ENCODE measurements at places on chromosomes 1 and 21. TPM values are rescaled to one million over a fixed set of nuclear protein-coding genes. Genes with fewer than 3 reads are reported as not detected.

GRCh38 chr1:196773713-196774112 is 927 bp upstream of the CFHR3 start:
- no peak for DNase-seq
- H3K4me3 ChIP-seq, result no peak overlapping the region

GRCh38 chr1:73832276-73833181 is 365.4 kb downstream of the LRRIQ3 start:
- no peaks in the 10 kb centered on the region for H3K36me3 ChIP-seq
- no peak for DNase-seq

- H3K4me3 ChIP-seq, result no peak overlapping the region
- H3K36me3 ChIP-seq, result no peaks in the 10 kb centered on the region
- peaks cover 22% of the 10 kb centered on the region for H3K4me1 ChIP-seq
- no peak overlapping the region for H3K27ac ChIP-seq
- DNase-seq, result no peak
Measured at GRCh38 chr1:206896261-206896660, 982 bp upstream of the IL24 start.

DNA sequence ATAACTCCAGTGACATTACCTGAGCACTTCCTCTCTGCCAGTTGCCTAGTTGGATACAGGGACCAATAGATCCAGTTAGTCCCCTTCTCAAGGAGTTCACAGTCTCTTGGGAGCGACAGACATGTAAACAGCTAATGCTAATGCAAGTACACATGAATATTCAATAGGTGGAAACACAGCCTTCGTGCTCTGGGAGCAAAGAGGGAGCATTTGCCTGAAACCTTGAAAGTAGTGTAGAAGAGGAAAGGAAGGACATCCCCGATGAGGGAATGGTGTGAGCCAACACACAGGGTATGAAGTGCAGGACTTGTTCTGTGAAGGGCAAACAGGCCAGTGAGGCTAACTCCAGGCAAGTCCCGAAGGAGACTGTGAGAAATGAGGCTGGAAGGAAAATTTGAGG is 3.8 kb upstream of the TMEM222 start:
- H3K4me1 ChIP-seq, result peaks cover 16% of the 10 kb centered on the region
- H3K36me3 ChIP-seq, result peaks cover 5% of the 10 kb centered on the region
- no peaks in the 10 kb centered on the region for H3K27me3 ChIP-seq
- DNase-seq, result no peak
- H3K4me3 ChIP-seq, result no peak overlapping the region

DNA sequence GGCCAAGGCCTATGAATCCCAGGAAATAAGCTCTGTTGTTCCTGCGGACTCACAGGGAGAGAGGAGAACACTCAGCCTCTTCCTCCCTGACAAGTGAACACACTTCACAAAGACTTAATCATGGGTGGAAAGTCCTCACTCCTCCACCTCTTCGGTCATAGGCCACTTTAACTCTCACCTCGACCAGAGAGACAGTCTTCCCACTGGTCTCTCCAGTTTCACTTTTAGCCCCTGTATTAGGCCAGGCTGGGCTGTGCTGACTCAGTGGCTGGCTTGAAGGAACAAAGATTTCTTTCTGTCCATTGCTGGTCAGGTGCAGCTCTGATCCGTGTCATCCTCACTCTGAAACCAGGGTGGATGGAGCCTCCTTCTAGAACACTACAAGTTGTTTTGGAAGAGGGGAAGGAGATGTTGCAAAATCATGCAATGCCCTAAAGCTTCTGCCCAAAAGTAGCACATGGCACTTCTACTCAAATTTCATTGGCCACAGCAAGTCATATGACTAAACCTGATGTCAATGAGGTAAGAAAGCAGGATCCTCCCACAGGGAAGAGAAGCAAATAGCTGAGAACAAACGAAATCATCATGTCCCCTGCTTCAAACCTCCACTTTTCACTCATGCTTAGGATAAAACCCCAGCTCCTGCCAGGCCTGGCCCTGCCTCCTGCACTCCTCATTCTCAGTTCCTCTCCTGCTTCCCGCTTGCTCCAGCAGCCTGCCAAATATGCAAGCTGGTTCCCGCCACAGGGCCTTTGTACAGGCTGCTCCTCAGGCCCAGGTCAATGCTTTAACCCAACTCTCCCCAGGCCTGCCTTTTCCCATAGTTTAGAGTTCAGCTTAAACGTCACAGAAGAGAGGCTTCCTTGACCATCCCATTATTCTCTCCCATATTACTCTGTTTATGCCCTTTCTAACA is 150.5 kb upstream of the RUNX3 start:
- peaks cover 5% of the 10 kb centered on the region for H3K36me3 ChIP-seq
- no peaks in the 10 kb centered on the region for H3K27me3 ChIP-seq
- DNase-seq, result no peak

- no peaks in the 10 kb centered on the region for H3K27me3 ChIP-seq
- no peak overlapping the region for H3K27ac ChIP-seq
- H3K4me1 ChIP-seq, result no peaks in the 10 kb centered on the region
- H3K36me3 ChIP-seq, result no peaks in the 10 kb centered on the region
- no peak for DNase-seq
- no peak overlapping the region for H3K4me3 ChIP-seq
Measured at GRCh38 chr1:203663294-203663693, 36.7 kb downstream of the ATP2B4 start.

GRCh38 chr1:220182111-220182510 is 88.2 kb downstream of the IARS2 start:
- no peak for DNase-seq
- H3K4me3 ChIP-seq, result no peak overlapping the region
- H3K27me3 ChIP-seq, result no peaks in the 10 kb centered on the region
- H3K4me1 ChIP-seq, result no peaks in the 10 kb centered on the region
- no peak overlapping the region for H3K27ac ChIP-seq

- peaks cover 27% of the 10 kb centered on the region for H3K36me3 ChIP-seq
- no peak overlapping the region for H3K4me3 ChIP-seq
- H3K27ac ChIP-seq, result no peak overlapping the region
Measured at GRCh38 chr1:93143136-93143535, 37.1 kb downstream of the TMED5 start.

GRCh38 chr1:31376375-31377134 is 3.7 kb upstream of the FABP3 start:
- H3K27me3 ChIP-seq, result peaks cover 15% of the 10 kb centered on the region
- DNase-seq, result no peak
- H3K4me3 ChIP-seq, result no peak overlapping the region
- no peak overlapping the region for H3K27ac ChIP-seq

GRCh38 chr1:39971138-39971537 is 16.2 kb downstream of the MFSD2A start:
- H3K4me1 ChIP-seq, result peaks cover 8% of the 10 kb centered on the region
- peaks cover 51% of the 10 kb centered on the region for H3K36me3 ChIP-seq
- DNase-seq, result no peak
- no peaks in the 10 kb centered on the region for H3K27me3 ChIP-seq
- H3K27ac ChIP-seq, result no peak overlapping the region

GRCh38 chr1:41268154-41268770 is 26.2 kb upstream of the SCMH1 start:
- H3K27ac ChIP-seq, result no peak overlapping the region
- peaks cover 2% of the 10 kb centered on the region for H3K27me3 ChIP-seq
- DNase-seq, result peak; percentile 55
- H3K4me1 ChIP-seq, result peaks cover 4% of the 10 kb centered on the region
- no peak overlapping the region for H3K4me3 ChIP-seq

DNA sequence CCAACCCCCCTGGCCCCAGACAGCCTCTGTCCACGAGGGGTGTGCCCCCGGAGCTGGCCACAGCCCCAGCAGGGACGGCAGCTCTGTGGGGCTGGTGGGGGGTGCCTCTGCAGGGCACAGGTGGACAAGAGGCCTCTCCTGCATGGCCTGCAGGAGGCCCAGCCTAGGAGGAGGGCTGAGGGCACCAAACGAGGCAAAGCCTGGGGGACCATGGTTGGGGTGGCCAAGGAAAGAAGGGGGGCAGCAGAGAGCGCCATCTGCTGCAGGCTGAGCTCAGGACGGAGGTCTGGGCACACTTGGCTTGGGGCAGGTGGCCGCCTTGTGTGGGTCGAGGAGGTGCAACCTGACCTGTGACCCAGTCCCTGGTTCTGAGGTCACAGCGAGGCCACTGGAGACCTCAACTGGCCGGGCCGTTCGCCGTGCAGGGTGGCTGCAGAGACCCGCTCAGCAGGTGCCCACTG is 27.3 kb downstream of the RRP1 start:
- H3K4me3 ChIP-seq, result no peak overlapping the region
- H3K27ac ChIP-seq, result no peak overlapping the region
- no peaks in the 10 kb centered on the region for H3K36me3 ChIP-seq
- H3K4me1 ChIP-seq, result peaks cover 9% of the 10 kb centered on the region
- H3K27me3 ChIP-seq, result peaks cover 5% of the 10 kb centered on the region
- no peak for DNase-seq

GRCh38 chr1:213998785-213999184 is 11.0 kb downstream of the PROX1 start:
- H3K4me1 ChIP-seq, result no peaks in the 10 kb centered on the region
- peaks cover 3% of the 10 kb centered on the region for H3K27me3 ChIP-seq
- no peaks in the 10 kb centered on the region for H3K36me3 ChIP-seq
- DNase-seq, result no peak
- H3K4me3 ChIP-seq, result no peak overlapping the region

DNA sequence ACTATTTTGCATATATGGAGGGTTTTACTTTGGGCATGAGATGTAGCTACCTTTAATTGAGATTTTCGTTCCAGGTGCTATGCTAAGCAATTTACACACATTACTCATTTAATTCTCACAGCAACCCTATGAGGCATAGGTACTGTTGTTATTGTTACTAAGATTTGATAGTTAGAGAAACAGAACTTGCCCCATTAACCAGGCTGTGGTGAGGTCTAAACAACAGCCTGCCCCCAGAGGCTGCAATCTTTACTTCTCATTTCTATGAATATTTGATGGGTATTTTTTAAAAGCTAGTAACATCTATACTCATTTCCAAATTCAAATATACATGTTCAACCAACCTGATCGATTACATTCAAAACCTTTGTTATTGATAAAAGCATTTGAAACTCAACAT is 155.6 kb downstream of the GALNT2 start:
- no peak overlapping the region for H3K4me3 ChIP-seq
- H3K27me3 ChIP-seq, result no peaks in the 10 kb centered on the region
- no peak for DNase-seq
- H3K27ac ChIP-seq, result no peak overlapping the region
- peaks cover 40% of the 10 kb centered on the region for H3K4me1 ChIP-seq

DNA sequence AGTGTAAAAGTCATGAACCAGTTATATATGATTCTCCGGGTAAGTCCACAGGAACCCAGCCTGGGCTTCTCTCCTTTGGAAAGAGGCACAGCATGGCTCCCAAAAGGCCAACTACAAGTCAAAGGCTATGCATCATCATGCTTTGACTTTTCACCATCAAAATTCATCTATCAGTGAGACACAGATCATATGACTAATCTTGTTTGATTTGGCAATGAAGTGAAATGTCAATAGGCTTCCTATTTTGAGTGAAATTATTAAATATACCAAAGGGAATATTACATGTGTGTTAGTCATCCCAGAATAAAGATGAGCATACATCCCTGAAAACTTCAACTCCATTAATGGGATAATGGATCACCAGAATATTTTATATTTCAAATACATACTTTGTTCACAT is 83.5 kb upstream of the ADGRL2 start:
- H3K4me3 ChIP-seq, result no peak overlapping the region
- H3K27ac ChIP-seq, result no peak overlapping the region
- DNase-seq, result no peak
- H3K36me3 ChIP-seq, result no peaks in the 10 kb centered on the region
- H3K27me3 ChIP-seq, result no peaks in the 10 kb centered on the region

Gene RNU1-4
- total RNA-seq, result 4,195 TPM

Gene TMPRSS3
- total RNA-seq, result not detected

Gene SLC1A7
- not detected for total RNA-seq

Gene SMIM1
- 3.8 TPM for total RNA-seq

Measured in activated B cell treated with CpG ODN at 0.5 μM for 24 hours (primary cell).